Aortic smooth muscle cell (primary cell): ENCODE measurements at places on chromosomes 11 and 22. TPM values are rescaled to one million over a fixed set of nuclear protein-coding genes. Genes with fewer than 3 reads are reported as not detected.

The IGLL1 gene
- total RNA-seq = not detected in 2 replicates

The GNB1L gene
- total RNA-seq = 6.1 and 8.5 TPM in 2 replicates

The NPTXR gene
- 0.79 and 1.1 TPM in 2 replicates for total RNA-seq

The KDM4F gene
- total RNA-seq = not detected in 2 replicates

The OR51F1 gene
- total RNA-seq = not detected in 2 replicates

The GGT1 gene
- total RNA-seq = 0.44 and 0.79 TPM in 2 replicates

The NXPE1 gene
- not detected in 2 replicates for total RNA-seq

The CDC45 gene
- total RNA-seq = 11.2 and 23.9 TPM in 2 replicates

The IGLL5 gene
- not detected in 2 replicates for total RNA-seq

The PRMT3 gene
- 13.3 and 17.6 TPM in 2 replicates for total RNA-seq

The TRIM49 gene
- total RNA-seq = not detected in 2 replicates

The SORL1 gene
- 0.66 and 2.0 TPM in 2 replicates for total RNA-seq

The GUCY1A2 gene
- total RNA-seq = 0.31 and 0.53 TPM in 2 replicates

The ALX4 gene
- under 0.01 TPM in 1 of 2 replicates, not detected in the other for total RNA-seq

The PIH1D2 gene
- total RNA-seq = 1.3 and 2.4 TPM in 2 replicates

The MS4A15 gene
- total RNA-seq = not detected in 2 replicates

The HEPACAM gene
- total RNA-seq = not detected in 2 replicates
